Kidney epithelial cell (primary cell): ENCODE measurements at places on chromosomes 6 and 20. TPM values are rescaled to one million over a fixed set of nuclear protein-coding genes. Genes with fewer than 3 reads are reported as not detected.

Gene EIF6
- 284 and 332 TPM in 2 replicates for total RNA-seq

Gene HNF4A
- not detected in 2 replicates for total RNA-seq

Gene OPN5
- not detected in 2 replicates for total RNA-seq

Gene CDH22
- total RNA-seq, result not detected in 2 replicates

Gene SLC17A9
- total RNA-seq, result 12.0 and 13.8 TPM in 2 replicates

Gene WFDC10B
- not detected in 2 replicates for total RNA-seq

Gene SMIM8
- 2.5 and 3.3 TPM in 2 replicates for total RNA-seq

Gene CCHCR1
- 16.4 and 20.2 TPM in 2 replicates for total RNA-seq

Gene LIN28B
- total RNA-seq, result 0.07 and 0.92 TPM in 2 replicates

Gene PMEPA1
- total RNA-seq, result 244 and 255 TPM in 2 replicates
